ENCODE measurements at places on chromosomes 6 and 20.

- DNase-seq, result no peak
Measured at GRCh38 chr20:62815066-62815991, 1.5 kb upstream of the COL9A3 start.

DNA sequence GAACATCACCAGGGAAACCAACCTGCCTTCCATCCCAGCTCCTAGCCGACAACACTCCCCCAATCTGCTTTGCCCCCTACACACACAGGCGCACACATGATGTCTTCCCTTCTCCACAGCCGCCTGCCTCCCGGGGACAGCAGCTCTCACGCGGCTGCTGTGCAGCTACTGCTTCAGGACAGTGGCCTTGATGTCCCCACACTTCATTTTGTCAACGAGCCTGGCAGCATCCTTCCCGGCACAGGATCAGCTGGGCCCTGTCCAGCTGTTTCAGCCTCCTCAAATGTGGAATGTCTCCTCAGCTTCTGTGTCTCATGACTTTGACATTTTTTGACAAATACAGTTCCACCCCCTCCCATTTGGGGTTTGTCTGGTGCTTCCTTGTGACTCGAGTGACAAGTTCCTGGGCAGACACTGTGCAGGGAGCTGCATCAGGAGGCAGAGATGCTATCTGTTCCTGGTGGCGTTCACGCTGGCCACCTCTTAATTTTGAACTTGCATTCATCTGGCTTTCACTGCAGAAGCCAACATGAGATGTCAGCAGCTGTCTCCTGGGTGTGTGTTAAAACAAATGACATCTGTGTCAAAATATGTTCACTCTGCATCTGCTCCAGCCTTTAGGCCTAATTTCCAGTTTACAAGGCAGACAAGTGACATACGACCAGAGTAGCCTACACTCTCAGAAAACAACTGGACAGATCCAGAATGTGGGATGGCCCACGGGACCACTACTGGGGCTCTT, 57.2 kb downstream of the GINS1 start:
- no peak for DNase-seq

DNA sequence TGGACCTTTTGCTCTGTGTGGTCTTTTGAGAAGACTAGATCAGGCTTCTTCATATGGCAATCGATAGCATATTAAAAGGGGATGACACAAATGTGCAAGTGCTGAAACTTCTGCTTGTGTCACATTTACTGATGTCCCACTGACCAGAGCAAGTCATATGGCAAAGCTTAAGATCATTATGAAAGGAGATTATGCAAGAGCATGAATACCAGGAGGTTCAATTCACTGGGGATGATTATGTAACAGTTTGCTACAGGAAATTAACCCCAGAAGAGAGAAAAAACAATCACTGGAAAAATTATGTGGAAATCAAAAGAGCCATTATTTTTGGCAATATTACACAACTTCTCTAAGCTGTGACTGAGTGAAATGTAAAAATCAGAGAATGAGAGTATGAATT, 13.7 kb upstream of the PRDM13 start:
- DNase-seq, result no peak

- DNase-seq, result no peak
Measured at GRCh38 chr20:46269372-46269771, 38.9 kb downstream of the CDH22 start.

- no peak for DNase-seq
Measured at GRCh38 chr20:36792422-36792821, 18.9 kb upstream of the DSN1 start.

GRCh38 chr20:38387953-38388352, 41.7 kb downstream of the LBP start:
- DNase-seq, result no peak

- no peak for DNase-seq
Measured at GRCh38 chr6:56400273-56400672, 152.9 kb upstream of the COL21A1 start.

DNA sequence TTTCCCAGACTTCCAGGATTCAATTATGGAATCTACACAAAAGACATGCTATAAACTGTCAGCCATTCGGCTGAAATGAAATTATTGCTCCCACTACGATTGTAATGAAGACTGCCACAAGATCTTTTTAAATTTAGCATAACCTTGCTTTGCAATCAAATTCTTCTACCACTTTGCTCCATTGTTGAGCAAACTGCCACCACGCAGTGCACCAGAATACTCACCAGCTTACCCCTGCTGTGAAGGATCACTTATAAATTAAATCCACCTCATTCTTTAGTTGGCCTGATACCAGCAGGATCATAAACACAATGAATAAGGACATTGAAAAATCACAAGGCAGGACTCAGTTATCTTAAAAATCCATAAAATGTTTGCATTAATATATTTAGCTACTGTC, 151.8 kb upstream of the PRND start:
- DNase-seq, result no peak

DNA sequence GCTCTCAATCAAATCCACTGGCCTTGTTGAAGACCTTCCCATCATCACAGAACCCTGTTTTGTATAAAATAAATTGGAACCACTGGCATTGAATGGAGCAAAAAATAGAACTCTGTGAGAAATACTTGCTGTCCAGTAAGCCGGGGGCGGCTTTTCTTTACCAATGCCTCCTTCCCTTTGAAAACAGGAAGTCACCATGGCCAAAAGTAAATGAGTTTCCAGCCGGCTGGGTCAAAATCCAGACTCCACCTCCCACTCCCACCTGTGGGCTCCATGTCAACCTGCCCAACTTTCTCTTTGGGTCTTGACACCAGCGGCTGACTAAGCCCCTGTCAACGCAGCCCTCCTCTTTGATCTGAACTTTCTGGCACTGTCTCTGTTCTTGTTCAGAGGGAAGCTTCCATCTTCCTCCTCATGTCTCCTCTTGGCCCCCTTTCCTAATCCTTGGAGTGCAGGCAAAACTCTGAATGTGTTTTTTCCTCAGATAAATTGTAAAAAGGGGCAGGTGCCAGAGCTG, 95.2 kb downstream of the TFAP2C start:
- DNase-seq, result no peak

DNA sequence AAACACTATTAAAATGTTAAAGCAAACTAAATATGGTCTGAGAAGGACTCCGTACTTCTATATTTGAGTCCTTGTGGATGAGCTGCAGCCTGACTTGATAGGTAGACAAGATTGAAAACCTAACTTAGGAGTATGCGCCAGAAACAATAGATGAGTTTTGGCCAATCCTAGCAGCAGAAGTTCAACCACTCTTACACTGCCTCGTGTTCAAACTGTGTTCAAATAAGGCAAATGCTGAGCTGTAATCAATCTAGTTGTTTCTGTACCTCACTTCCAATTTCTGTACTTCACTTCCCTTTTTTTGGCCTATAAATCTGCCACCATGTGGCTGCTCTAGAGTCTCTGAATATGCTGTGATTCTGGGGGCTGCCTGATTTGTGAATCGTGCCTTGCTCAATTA, 13.2 kb upstream of the SERINC1 start:
- no peak for DNase-seq

DNA sequence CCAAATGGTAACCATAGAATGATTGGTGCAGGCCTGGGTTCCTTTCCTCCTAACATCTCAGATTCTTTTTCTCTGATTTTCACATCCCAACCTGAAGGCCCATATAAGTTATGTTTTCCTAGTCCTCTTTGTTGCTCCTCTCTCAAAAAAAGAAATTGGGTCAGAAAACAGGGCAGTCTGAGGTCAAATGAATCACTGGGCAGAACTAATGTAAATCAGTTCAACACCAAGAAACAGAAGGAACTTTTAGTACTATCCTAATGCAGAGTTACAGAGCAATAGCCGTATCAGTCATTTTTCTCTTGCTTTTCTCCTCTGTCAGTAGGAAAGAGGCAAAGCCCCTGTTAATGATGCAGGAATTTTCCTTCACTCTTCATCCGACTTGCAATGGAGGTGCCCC, 11.0 kb upstream of the TPD52L1 start:
- DNase-seq, result no peak

- no peak for DNase-seq
Measured at GRCh38 chr20:10609276-10609675, 64.5 kb downstream of the JAG1 start.

- DNase-seq, result no peak
Measured at GRCh38 chr20:11431621-11432020, 486.1 kb upstream of the BTBD3 start.

GRCh38 chr6:107957308-107957908, 600 bp downstream of the SEC63 start:
- DNase-seq, result peak; percentile 83

DNA sequence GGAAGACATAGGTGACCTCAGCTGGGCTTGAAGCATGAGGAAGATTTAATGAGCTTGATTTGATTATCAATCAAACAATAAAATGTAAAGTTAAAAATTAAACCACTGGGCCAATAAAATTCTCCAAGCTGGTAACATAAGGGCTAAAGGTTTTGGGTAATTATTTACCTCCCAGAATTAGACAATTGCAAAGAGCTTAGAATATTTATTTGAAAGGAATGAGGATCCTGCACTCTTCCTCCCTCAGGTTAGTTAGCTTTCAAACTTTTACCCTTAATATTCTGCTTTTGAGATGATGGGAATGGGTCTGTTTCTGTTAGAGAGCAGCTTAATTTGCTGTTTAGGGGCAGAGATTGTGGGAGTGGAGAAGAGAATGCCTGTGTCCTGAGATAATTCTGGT, at the start of gene SLC17A4:
SLC17A4 (plus strand) TSS at position 208 of the 400 bp plus-strand sequence. CDS start 7,221 bp downstream, outside the sequence.
- no peak for DNase-seq

- no peak for DNase-seq
Measured at GRCh38 chr6:6707143-6707542, 118.6 kb downstream of the LY86 start.

DNA sequence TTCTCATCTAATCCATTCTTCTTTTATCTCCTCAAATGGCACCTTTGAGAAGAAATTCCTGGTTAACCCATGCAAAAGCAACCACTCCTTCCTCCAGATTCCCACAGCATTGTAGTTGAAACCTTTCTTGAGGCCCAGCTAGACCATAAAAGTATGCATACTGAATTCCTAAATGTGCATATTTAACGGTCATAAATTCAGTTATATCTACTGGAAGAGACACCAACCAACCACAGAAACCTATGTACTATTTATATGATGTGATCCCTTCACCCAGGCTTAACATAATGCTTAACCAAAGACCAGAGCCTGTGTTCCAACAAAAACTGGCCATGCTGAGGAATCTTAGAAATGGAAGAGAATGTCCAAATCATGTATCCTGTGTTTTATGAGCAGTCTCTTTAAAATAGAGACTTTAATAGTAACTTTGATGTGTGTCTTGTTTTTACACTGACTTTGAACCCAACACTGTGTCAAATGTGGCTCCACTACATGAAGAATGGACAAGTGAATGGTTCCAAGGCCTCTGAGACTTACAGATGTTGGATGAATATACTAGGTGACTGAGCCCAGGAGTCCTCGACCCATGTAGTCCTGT, 11.4 kb upstream of the TAF8 start:
- no peak for DNase-seq

GRCh38 chr6:88561034-88561953, 395.1 kb upstream of the CNR1 start:
- no peak for DNase-seq

DNA sequence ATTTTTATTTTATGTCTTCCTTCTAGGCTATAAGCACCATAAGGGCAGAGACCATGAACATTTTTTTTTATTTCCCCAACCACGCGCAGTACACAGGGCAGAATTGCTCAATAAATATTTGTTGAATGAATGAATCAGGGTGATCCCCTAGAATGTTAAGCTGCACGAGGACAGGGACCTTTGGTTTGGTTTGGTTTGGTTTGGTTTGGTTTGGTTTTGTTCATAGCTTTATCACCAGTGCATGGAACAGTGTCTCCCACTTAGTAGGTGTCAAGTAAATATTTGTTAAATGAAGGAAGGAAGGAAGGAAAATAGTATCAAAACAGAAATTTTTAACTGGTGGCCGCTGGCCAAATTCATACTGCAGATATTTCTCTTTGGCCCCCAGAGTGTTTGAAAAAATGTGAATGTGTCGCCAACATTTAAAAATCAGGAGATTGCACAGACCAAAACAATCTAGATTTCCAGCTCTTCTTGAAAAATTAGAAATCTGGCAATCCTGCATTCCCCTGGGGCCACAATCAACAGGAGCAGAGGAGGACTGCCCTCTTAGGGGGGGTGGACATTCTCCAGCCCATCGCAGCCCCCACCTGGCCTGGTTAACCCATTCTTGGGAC, 205.3 kb downstream of the EYA2 start:
- DNase-seq, result no peak

GRCh38 chr6:14729129-14729871, 516.6 kb upstream of the JARID2 start:
- no peak for DNase-seq

- no peak for DNase-seq
Measured at GRCh38 chr20:60759651-60760050, 492.4 kb upstream of the CDH4 start.

DNA sequence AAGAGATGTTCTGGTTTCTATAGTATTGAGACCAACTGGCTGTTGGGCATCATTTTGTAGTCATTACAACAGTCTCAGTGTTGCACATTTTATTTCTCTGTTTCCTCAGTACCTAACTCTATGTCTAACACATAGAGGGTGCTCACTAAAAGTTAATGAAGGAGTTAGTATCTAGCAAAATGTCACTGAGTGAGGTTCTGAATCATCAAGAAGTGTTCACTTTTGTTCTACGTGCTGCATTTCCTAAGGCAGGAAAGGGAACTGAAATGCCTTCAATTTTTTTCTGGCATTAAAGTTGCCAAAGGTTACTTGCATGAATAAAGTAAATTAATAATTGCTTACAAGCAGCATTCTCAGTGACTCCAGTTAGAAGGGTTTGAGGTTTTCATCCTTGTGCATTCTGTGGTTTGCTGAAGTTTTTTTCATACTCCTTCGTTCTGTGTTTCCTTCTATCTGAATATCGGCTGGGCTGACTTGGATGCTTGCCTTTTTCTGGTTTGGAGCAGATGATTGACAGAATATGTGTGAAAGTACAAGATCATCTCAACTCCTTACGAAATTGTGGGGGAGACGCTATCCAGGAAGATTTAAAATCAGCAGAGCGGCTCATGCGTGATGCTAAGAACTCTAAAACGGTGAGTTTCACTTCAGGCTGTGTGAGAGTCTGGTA, 114.5 kb upstream of the SCGN start:
- no peak for DNase-seq

- DNase-seq, result no peak
Measured at GRCh38 chr6:146444189-146444588, 99.4 kb upstream of the RAB32 start.

DNA sequence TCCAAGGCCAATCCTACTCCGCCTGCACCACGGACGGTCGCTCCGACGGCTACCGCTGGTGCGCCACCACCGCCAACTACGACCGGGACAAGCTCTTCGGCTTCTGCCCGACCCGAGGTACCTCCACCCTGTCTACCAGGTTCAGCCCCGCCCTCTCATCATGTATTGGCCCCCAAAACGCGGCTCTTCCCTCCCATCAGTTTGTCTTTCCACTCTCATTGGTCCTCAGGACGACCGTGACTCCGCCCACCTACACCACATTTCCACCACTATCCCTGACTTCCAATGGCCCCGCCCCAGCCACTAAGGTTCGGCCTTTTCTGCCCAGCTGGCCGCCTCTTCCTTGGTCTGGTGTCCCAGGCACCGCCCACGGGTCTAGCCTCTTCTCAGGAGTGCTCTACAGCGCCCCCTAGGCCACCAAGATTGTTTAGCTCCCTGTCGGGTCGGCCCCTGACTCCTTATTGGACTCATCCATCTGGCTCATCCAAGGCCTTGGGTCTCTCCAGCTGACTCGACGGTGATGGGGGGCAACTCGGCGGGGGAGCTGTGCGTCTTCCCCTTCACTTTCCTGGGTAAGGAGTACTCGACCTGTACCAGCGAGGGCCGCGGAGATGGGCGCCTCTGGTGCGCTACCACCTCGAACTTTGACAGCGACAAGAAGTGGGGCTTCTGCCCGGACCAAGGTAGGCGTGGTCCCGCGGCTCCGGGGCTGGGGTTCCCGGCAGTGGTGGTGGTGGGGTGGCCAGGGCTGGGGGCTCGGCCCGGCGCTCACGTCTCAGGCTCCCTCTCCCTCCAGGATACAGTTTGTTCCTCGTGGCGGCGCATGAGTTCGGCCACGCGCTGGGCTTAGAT, 3.1 kb downstream of the MMP9 start:
- DNase-seq, result peak; percentile 45

All from CD4-positive, CD25-positive, alpha-beta regulatory T cell (primary cell).